CD14-positive monocyte (primary cell): ENCODE measurements at places on chromosomes 2 and 18. TPM values are rescaled to one million over a fixed set of nuclear protein-coding genes. Genes with fewer than 3 reads are reported as not detected.

DNA sequence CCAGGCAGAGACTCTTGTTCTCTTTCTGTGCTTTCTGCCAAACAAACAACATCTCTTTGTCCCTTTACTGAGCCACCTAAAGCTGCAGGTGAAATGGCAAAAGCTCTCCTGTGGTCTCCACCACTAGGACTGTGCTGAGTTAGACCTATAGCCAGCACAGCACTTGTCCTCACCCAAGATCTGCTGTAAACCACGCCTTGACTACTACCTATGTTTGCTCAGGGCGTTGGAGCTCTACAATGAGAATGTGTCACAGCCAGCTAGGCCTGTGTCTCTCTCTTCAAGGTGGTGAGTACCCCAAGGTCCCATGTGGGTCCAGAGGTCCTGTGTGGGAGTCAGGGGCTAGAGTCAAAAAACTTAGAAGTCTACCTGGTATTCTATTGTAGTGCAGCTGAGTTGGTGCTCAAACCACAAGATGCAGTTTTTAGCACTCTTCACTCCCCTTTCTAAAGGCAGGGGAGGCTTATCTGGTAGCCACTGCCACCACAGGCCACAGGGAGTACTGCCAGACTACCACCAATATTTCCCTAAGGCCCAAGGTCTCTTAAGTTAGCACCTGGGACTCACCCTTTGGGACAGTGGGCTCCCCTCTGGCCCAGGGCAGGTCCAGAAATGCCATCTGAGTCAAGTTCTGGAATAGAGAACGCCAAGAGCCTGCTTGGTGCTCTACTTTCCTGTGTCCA lies 96.8 kb upstream of the RPRM start:
- DNase-seq: no peak

MRO gene
- not detected for polyA plus RNA-seq

GRCh38 chr2:209960676-209961630 lies 41.5 kb upstream of the RPE start:
- peak; percentile 14 for DNase-seq

- DNase-seq: no peak
These were observed 126.6 kb downstream of the ZNF532 start for GRCh38 chr18:58991167-58991798.

WDR35 gene
- polyA plus RNA-seq: 1.0 TPM

GRCh38 chr2:62499430-62500060 lies 6.5 kb downstream of the TMEM17 start:
- no peak for DNase-seq
